Inflammatory macrophage treated with lipopolysaccharide for 4 hours (primary cell): ENCODE measurements at places on chromosomes 5 and 9.
A peak's percentile ranks its signal among the peaks of the same experiment; 100 is the strongest.

- no peak for DNase-seq
Measured at GRCh38 chr9:2179567-2179966, 164.4 kb downstream of the SMARCA2 start.

GRCh38 chr5:117741655-117742206, 1167.1 kb upstream of the SEMA6A start:
- no peak for DNase-seq

GRCh38 chr5:157189223-157189622, 8.6 kb downstream of the ITK start:
- DNase-seq: no peak

DNA sequence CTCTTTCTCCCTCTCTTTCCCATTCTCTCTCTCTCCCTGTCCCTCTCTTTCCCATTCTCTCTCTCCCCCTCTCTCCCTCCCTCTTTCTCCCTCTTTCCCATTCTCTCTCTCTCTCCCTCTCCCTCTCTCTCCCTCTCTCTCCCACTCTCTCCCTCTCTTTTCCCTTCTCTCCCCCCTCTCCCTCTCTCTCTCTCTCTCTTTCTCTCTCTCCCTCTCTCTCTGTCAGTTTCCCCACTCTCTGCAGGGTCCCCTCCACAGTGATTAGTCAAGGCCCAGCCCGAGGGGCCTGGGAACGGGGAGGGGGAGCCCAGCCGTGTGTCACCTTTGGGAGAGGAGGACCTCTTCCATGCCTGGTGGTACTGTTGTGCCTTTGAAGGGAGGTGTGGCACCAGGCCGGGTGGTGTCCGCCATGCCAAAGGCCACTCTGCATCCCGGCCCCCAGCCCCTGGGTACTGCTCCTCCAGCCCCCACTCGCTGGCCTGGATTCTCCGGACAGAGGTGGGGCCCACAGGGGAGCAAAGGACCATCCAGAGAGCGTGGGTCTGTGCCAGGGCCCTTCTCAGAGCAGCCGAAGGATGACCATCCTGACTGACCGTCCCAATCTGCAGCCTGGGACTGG, 25.4 kb downstream of the KCNT1 start:
- no peak for DNase-seq

DNA sequence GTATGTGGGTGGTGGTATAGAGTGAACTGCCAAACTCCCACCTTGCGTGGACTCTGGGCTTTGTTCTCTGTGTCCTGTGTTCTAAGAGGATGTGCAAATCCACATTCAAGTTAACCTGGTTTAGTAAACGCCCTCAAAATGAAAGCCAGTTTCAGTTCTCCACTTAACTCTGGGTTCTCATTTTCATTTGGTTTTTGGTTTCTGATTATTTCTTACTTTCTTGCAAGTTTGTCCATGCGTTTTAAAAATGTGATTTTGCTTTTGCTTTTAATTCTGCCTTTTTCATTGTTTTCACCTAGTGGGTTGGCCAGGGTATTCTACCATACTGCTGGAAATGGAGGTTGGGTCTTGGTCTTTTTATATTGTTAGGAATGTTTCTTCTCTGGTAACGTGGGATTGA, 38.2 kb downstream of the GALNT10 start:
- DNase-seq: peak; percentile 44

- DNase-seq: no peak
Measured at GRCh38 chr5:27387535-27388073, 349.2 kb upstream of the CDH9 start.

GRCh38 chr9:34536685-34537084, 13.9 kb upstream of the ENHO start:
- no peak for DNase-seq

DNA sequence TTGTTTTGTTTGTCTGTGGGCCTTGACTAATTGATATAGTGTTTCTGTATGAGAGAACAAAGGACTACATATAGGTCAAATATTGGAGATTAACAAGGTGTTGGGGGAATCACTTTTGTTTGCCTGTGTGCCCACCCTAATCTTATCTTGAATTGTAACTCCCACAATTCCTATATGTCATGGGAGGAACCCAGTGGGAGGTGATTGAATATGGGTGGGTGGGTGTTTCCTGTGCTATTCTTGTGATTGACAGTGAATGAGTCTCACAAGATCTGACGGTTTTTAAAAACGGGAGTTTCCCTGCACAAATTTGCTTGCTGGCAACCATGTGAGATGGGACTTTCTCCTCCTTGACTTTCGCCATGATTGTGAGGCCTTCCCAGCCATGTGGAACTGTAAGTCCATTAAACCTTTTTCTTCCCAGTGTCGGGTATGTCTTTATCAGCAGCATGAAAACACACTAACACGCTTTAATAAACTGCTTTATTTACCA, 64.9 kb upstream of the HSPB3 start:
- DNase-seq: no peak

GRCh38 chr5:145904743-145905142, 31.6 kb upstream of the SH3RF2 start:
- no peak for DNase-seq

DNA sequence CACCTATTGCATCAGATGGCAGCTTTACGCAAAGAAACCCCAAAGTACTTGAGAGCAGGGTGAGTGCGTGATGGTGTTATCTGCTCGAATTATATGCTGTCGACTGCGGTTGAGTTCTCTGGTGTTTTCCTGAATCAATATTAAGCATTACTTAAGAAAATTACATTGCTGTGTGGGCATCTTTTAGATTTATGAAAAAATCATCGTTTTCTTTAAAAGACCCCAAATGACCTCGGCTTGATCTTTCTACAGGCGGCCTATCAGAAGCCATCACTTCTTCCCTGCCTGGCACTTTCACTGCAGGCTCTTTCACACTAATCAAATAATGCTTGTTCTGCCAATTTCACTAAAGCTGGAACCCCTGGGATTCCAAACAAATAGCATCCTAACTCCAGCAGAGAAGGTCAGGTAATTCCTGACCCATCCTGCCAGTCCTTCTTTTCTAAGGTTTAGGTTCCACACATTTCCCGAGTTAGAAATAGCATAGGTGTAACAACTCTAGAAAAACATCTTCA, 1.7 kb downstream of the UBE2QL1 start:
- no peak for DNase-seq

DNA sequence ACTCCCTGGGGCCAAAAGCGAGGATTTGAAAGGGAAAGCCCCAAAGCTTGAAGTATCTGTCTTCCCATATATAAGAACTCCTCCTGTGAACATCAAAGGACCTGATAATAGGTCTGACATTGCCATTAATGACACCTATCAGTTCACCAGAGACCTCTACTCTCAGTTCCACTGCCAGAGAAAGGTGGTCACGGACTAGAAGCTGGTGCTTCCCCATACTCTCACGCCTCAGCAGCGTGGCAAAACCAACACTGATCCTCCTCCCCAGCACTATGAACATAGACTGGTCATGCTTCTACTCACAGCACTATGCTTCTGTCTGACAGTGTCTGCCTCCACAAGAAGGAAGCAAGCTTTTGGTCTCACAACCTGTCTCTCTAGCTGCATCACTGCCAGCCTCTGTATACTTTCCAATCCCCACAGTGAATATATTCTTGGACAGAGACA, 37.9 kb downstream of the NRG2 start:
- DNase-seq: no peak

DNA sequence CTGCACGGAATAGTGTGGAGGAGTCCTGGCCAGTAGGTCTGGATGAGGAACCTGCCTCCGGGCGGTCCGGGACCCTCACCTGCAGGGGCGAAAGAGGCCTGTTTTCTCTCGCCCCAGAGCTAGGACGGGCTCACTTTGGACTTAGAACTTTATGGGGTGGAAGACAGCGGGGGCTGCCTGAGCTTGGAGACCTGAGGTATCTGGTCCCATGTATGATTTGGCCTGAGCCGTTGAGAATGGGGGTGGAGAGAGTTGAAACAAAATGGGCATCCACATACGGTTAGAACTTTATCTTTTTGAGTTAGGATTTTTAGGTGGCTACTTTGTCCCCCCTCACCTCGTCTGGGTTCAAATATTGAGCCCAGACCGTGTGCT, 681 bp upstream of the ETF1 start:
- peak; percentile 84 for DNase-seq

- no peak for DNase-seq
Measured at GRCh38 chr9:18826248-18826647, 206.8 kb downstream of the SAXO1 start.

GRCh38 chr5:158487664-158488063, 612.1 kb downstream of the EBF1 start:
- DNase-seq: no peak

- peak; percentile 98 for DNase-seq
Measured at GRCh38 chr5:56259002-56259511, 25.9 kb upstream of the ANKRD55 start.

GRCh38 chr5:116976767-116977166, 402.1 kb upstream of the SEMA6A start:
- DNase-seq: no peak

DNA sequence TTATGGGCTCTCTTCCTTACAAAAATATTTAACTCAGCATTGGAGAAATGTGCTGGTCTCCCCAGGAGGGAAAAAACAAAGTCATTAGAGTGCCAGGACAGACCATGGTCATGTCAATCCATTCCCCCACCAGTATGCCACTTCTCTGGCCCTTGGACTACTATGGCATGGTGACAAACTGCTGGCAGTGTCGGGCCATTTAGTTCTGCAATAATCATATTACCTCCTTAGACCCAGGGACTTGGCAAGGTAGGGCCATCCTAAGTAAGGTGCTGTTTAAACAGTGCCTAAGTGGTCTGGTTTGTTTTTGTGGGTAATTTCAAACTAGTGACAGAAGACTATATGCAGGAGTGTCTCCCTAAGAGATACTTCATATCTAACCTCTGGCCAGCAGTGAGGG, 177.8 kb upstream of the STK32A start:
- DNase-seq: no peak

DNA sequence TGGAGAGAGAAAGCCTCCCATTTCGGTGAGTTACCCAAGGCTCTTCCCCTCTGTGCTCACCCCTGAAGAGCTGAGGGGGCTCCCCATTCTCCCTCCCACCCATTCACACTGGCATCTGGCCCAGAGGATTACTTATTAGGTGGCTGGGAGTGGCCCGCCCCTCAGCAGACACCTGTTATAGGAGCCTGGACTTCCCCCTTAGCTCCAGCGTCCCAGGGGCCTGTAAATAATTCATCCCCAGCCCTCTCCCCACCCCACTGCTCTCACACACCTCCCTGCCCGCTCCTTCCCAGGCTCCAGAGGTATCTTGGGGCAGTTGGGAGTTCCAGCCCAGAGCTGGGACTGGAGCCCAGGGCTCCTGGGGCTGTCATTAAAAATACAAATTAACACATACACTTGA, 11.6 kb upstream of the SLC6A7 start:
- no peak for DNase-seq

DNA sequence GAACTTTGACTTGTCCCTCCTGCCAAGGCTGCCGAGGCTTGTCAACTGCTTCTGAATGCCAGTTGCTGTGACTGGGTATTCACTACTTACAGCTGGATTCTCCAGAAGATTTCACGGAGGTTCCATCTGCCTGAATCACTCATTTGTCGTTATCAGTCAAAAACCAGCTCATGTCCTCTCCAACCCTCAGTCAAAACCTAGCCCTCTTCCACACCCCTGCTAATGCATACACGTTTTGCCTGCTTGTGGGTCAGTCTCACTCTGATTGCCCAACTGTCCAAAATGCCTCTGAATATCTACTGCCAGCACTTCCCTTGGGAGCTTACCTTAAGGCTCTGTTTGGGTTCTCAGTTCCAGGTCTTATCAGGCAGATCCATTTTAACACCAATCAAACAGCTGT, 238.6 kb upstream of the TMEM161B start:
- no peak for DNase-seq

DNA sequence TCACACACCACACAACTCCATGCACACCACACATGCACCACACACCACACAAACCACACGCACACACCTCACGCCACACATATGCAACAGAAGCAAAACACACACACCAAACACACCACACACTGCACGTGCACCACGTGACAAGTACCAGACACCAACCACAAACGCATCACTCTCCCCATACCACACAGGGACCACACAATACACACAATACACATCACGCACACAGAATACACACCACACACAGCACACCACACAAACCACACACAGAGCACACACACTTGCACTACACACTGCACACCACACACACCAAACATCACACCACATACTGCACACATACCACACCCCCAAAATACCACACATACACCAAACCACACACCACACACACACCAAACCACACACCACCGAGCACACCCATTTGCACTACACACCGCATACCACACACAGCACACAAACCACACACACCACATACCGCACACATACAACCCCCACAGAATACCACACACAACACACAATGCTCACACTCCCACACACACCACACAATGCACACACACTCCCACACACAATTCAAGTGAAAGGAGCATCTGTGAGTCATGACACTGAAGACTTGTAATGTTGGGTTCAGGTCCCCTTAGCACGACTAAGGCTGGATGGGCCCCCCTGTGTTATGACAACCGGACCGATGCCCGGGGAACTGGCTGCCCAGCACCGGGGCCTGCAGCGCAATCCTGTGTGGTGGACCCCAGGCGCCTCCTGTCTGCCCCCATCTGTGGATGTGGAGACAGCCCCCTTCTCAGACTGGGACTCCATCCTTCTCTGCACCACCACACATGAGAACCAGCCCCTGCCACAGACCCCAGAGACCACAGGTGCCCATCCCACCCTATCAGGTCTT, 6.0 kb upstream of the ZDHHC11 start:
- DNase-seq: no peak

DNA sequence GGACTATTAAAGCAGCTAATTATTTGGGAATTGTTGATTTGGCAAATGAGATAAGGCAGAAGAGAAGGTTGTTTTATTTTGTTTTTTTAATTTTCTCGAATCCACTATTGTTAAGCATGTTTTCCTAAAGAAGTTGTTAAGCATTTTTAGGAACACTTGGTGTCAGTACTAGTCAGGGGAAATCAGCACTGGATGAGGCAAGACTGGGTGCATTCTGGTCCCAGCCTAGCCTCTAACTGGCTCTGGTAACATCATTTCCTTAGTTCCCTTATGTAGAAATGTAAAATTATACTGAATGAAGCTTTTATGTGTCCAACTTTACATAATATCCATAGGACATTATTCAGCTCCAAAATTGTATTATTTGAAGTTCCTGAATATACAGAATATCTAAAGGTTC, 196.1 kb downstream of the PCSK5 start:
- DNase-seq: no peak

GRCh38 chr9:36802201-36802920, 229.7 kb downstream of the MELK start:
- no peak for DNase-seq

DNA sequence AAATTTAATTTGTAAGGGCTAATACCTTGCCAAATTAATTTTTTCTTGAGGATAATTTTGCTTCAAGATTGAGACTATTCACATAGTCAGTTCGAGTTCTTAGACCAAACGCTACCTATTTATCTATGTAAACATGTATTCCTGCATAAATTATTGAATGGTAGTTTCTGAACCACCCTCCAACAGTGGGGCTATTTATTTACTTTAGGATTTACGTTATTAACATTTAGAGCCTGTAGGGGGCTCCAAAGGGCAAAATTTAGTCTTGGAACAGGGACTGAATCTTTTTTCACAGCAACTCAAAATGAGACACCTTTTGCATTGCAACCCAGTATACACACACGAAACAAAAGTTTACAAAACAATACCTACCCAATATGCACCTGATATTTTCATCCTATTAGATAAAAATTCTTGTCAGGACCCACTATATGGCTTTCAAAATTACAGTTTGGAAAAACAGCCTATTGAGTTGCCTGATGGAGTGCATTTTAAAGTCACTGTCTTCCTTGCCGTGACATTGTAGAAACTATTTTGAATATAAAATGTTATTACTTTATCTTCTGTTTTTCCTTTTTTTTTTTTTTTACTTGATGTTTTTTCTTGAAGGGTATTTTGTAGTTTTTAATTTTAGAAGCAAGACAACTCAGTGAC, 47.1 kb upstream of the POU4F3 start:
- DNase-seq: peak; percentile 60
